ENCODE measurements at places on chromosomes 13 and 19.

DNA sequence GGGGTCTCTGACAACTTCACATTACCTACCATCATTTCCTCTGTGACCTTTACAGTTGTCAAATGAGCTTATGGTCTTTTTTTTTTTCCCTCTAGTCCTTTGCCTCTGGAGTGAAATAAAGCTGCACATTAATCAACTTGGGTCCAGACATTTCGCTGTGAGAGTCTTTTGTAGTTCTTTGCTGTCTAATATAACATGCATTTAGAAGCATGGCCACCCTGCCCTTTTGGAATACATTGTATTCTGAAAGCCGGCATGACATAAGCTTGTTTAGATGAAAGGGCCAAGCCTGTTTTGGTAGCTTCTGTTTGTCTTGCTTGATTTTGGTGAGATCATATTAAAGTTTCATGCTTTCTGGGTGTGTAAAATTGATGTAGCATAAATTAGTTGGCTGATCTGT lies 509.8 kb downstream of the DIAPH3 start:
- no peak for DNase-seq

DNA sequence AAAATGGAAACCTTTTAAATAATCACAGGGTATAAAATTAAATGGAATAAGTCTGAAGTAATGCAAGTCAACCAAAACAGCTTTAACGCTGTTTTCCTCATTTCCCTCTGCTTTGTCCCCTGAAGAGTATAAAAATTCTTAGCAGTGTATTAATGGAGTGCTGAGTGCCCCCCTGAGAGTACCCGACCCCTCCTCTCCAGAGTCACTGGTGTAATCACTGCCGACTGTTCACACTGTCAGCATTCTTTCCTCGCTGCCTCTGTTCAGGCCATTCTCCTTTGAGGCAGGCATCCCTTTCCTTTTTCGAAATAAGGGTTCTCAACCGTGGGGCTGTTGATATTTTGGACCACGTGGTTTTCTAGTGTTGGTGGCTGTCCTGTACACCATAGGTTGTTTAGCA lies 146.9 kb upstream of the SLC10A2 start:
- DNase-seq: no peak

DNA sequence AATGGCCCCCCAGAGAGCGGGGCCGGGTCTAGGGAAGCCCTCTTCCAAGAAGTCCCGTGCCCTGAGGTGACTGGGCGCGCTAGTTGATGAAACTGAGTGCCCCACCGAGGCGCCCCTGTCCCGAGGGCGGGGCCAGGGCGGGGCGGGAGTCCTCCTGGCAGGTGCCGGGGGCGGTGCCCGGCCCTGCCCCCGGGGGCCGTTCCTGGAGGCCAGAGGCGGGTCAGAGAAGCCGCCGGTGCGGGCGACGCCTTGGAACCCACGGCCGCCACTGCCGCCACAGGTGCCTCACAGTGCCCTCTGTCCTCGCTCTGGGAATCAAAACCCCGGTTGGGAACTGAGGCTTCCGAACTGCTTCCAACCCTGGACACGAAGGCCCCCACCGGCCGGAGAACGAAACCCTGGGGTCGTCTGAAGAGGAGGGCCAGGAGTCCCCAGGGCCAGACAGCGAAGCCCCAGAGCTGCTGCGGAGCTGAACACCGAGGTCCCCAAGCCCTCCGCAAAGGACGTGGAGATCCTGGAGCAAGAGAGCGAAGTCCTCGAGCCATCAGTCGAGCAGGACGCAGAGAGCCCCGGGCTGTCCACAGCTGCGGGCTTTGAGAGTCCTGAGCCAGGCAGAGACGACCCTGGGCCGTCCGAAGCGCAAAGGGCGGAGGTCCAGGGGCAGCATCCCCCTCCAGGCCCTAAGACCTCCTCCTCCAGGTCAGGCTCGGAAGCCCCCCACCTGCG lies at the start of gene MISP3:
Gene MISP3, plus strand, starts transcription at position 252 of the 726 bp plus-strand sequence. CDS start 524 bp downstream, outside the sequence.
- no peak for DNase-seq

- peak; percentile 5 for DNase-seq
Measured at GRCh38 chr13:95708811-95709500, 32.0 kb downstream of the DNAJC3 start.

DNA sequence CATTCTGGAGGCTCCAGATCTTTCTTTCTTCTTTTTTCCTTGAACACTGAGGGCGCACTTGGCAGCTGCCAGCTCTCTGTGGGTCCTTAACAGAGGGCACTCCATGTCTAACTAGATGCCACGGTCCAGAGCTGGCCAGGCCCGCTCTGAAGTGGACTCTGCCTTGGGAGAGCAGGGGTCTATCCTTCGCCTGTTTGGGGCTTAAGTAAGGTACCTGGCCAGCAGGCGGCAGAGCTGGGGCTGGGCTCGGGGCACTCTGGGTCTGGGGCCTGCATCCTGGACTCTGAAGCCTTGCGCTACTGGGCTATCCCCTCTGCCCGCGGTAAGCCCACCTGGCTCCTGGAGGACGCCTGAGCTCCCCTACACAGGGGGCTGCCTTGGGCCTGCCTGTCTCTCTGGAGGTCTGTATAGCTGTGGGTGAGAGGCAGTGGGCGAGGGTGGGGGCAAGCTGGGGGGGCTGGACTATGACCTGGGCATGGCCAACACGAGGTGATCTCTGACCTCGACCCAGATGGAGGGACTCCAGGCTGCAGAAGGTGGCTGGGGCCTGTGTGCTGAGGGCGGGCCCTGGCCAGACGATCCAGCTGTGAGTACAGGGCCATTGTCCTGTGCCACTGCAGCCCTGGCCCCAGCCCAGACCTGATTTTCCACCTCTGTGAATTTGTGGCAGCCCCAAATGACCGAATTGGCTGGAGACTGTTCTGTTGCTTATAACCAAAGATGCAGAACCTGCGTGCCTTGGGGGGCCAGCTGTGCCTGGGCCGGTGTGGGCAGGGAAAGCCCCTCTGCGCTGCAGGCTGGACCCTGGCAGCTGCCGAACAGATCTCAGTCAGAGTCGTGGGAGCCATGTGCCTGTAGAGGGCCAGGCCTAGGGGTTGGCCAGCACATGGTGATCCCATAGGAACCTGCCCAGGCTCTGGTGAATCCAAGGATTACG lies 26.5 kb downstream of the CEBPG start:
- DNase-seq: no peak

DNA sequence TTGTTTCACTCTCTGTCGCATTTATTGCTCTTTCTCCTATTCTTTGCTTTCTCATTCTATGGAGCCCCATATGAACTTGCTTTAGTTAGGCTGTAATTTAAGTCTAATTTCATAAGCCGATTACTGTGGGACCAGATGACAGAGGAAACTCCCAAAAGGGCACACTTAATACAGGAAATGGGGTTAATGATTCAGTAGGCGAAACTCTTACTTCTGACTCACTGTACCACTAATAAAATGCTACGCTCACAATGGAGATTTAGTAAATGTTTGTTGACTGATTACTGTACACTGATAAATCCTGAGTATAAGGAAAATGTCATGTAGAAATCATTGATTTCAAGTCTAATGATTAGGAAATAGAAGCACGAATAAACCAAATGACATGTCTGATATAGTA lies 276.4 kb downstream of the KLF5 start:
- DNase-seq: peak; percentile 84

DNA sequence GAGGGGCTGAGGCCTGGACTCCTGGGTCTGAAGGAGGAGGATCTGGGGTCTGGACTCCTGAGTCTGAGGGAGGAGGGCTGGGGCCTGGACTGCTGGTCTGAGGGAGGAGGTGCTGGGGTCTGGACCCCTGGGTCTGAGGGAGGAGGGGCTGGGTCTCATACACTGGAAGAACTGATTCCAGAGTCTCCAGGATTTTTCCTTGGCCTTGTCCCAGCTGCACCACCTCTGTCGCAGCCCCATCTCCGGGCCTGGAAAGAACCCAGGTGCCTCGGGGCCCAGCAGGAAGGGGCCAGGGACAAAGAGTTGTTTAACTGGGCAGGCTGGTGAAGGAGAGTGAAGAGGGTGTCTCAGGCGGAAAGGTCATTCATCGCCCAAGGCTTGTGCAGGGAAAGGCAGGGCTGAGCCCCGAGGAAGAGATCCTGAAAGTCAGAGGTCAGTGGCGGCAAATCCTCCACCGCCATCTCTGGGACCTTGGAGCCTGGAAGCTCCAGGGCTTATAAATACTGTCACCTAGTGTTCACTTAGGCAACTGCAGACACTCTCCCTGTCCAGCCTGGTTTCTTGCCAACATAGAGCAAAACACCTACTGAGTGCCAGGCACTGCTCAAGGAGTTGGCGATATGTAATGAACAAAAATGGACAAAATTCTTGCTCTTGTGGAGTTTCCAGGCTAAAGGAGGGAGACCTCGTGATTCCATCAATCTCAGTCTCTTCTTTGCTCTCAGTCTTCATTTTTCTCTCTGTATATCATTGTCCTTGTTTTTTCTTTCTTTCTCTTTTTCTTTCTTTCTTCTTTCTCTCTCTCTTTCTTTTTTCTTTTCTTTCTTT lies 4.4 kb upstream of the KCNN4 start:
- peak; percentile 69 for DNase-seq

DNA sequence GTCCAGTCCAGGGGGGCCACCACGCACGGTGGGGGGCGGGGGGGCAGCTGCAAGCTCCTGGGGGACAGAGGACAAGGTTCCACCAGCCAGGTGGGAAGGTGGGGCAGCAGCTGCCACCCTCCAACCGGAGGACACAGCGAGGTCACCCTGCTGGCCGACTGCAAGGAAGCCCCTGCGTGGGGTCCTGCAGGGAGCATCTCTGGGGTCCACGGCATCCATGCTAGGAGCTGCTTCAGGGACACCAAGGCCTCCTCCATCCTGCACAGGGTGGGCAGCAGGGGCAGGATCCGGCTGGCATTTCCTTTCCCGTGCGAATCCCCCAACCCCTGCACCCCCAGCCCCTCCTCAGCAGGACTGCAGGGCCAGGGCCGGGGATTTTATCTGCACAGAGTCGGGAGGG lies 8.3 kb upstream of the KLF16 start:
- DNase-seq: no peak

GRCh38 chr19:30539315-30539714 lies 167.1 kb downstream of the ZNF536 start:
- no peak for DNase-seq

DNA sequence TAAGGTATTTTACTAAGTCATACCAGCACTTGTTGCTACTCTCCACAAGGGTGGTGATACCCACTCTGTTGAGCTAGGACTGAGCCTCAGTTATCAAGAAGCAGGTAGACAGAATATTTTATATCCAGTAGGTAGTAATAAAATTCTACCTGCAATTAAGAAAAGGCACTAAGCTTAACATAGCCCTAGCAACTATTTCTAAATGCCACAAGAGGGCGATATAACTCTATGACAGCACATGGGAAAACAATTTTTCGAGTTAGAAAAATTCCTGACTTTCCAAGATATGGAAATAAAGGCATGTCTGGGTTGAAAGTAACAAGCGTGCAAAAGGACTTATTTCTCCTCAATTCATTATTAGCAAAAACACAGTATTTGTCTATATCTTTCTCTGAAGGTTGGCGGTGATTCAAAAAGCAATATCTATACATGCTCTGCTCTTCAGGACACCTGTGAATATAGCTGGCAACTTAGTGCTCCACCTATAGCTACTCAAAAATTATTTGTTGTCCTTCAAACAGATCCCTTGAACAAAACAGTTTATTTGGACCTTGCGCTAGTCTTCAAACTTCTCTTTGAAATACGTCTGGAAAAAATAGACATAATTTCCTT lies 14.7 kb downstream of the CCDC169 start:
- peak; percentile 27 for DNase-seq

DNA sequence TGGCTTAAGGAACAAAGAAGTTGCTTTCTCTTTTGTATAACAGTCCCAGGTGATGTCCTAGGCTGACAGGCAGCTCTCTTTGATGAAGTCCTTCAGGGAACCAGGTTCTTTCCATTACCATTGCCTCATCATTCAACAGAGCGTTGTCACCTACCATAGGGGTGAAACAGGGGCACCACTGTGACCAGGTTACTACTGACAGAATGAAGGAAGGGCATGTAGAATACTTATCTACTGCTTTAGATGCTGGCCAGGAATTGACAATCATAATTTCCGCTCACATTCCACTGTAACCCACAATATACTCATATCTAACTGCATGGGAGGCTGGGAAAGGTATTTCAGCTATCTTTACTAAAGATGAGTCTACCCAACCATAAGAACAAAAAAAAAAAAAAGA lies 148.0 kb upstream of the FNDC3A start:
- DNase-seq: no peak

DNA sequence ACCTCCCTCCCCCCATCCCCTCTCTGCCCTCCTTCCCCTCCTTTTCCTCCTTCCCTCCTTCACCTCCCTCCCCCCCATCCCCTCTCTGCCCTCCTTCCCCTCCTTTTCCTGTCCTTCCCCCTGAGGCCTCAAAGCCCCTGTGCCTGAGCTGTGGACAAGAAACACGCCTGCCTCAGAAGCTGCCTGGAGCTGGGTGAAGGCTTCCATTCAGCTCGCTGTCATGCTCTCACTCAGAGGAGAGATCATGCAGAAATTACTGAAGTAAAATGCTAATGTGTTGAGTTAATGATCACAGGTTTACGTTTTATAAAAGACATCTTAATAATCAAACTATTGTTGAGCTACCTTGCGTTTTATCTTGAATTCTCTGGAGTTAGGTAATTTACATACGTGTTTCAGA lies 114.5 kb downstream of the ATP11A start:
- no peak for DNase-seq

- DNase-seq: no peak
Measured at GRCh38 chr13:42548731-42549551, 25.0 kb upstream of the TNFSF11 start.

DNA sequence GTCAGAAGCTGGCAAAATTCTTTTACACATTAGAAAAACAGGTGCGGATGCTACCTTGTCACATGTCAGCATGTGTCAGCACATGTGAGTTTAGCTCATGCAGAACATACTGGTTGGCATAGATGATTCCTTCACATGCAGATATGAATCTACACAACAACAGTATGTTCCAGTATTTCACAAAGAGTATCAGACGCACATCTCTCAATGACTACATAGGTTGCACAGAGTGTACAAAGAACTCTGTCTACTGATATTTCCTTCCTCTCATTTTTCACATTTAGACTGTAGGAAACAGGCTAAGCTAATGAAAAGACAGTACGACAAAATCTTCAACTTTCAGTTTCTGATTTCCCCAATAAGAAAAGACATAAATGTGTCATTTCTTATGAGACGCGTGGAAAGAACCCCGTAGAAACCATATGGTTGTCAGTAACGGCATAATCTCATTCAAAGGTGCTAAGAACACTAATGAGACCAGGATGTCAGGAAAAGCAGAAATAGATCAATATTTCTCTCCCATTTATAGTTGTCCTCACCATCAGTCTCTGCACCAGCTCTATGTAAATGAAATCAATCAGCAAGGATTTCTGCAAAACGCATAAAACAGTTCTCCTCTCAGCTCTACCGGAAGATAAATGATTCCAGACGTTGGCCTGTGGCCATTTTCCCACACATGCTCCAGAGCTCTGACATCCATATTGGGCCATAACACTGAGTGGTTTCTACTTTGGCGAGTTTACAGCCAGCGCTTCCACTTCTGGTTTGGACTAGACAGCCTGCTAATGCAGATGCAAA lies 81.2 kb downstream of the STARD13 start:
- peak; percentile 97 for DNase-seq

GRCh38 chr19:16184665-16185122 lies 516 bp upstream of the FAM32A start:
- DNase-seq: no peak

Measured in fibroblast of skin of right quadriceps (primary cell).